ENCODE measurements at places on chromosomes 2 and 18.

DNA sequence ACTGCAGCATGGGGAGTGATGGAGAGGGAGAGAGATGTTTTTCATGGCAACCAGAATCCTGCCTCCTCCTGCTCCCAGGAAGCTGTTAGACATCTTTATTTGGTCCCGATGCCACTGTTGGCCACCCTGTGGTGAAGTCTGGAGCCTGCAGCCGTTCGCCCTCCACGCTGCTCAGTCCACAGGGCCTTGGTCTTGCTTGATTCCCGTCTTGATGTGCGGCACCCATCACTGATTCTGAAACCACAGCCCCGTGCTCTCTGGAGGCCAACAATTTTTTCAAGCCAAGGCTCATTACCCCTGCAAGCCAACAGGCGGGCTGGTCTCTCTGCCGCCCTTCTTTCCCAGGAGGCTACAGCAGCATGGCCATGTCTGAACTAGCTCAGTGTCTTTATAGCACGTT, 24.5 kb downstream of the SIGLEC15 start:
- no peaks in the 10 kb centered on the region for H3K27me3 ChIP-seq
- H3K4me3 ChIP-seq = no peak overlapping the region
- peaks cover 52% of the 10 kb centered on the region for H3K36me3 ChIP-seq
- DNase-seq = no peak
- H3K4me1 ChIP-seq = no peaks in the 10 kb centered on the region

GRCh38 chr2:100275200-100275589, 47.1 kb downstream of the LONRF2 start:
- no peaks in the 10 kb centered on the region for H3K27me3 ChIP-seq
- no peak for DNase-seq
- H3K27ac ChIP-seq = no peak overlapping the region
- H3K4me1 ChIP-seq = no peaks in the 10 kb centered on the region

DNA sequence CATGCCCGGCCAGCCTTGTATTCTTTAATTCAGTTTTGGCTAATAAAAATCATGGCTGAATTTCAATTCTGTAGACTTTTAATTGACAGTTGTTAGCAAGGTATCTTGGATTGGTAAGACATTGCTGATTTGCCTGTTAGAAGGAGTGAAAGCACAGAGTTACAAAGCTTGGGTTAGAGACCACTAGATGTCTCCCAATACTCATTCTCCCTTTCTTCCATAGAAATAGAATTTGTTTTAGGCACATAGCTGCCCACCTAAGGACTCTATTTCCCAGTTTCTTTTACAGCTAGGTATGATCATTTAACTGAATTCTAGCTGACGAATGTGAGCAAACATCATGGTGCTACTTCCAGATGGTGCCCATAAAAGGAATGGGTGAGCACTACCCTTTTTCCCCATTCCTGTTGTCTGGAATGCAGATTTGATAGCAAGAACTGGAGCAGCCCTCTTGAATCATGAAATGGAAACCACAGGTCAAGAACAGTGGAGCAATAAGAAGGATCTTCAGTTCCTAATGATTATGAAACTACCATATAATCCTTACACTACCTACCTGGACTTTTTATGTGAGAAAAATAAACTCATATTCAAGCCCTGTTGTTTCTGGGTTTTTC, 17.5 kb downstream of the PECR start:
- no peak for DNase-seq
- H3K27ac ChIP-seq = peak overlapping the region; percentile 10
- peaks cover 37% of the 10 kb centered on the region for H3K36me3 ChIP-seq
- no peak overlapping the region for H3K4me3 ChIP-seq
- H3K4me1 ChIP-seq = peaks cover 2% of the 10 kb centered on the region

- H3K4me1 ChIP-seq = peaks cover 3% of the 10 kb centered on the region
- H3K36me3 ChIP-seq = no peaks in the 10 kb centered on the region
- no peaks in the 10 kb centered on the region for H3K27me3 ChIP-seq
Observed at GRCh38 chr2:58574873-58575272, 333.7 kb upstream of the FANCL start.

GRCh38 chr2:163934131-163934530, 198.3 kb upstream of the FIGN start:
- H3K36me3 ChIP-seq = no peaks in the 10 kb centered on the region
- H3K4me3 ChIP-seq = no peak overlapping the region
- no peak for DNase-seq
- H3K27ac ChIP-seq = no peak overlapping the region

- H3K27me3 ChIP-seq = no peaks in the 10 kb centered on the region
- no peaks in the 10 kb centered on the region for H3K4me1 ChIP-seq
- DNase-seq = no peak
Observed at GRCh38 chr2:163801486-163801885, 65.7 kb upstream of the FIGN start.

DNA sequence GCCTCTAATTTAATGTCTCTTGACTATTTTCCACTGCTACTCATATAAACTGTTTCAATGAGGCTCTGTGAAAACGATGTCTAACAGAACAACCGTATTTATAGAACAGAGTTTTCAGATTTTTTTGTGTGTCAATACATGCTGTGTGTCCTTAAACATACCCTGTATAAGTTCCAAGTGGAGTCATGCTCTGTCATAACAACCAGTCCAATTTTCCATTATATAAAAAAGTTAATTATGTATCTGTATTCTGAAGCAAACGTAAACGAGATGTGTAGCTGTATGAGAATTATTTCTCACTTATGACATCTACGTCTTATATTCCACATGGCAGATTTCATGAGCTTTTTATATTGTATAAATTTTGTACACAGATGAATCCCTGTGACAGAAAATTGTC, 13.9 kb upstream of the GULP1 start:
- no peak overlapping the region for H3K4me3 ChIP-seq
- no peaks in the 10 kb centered on the region for H3K27me3 ChIP-seq
- H3K27ac ChIP-seq = no peak overlapping the region
- H3K4me1 ChIP-seq = no peaks in the 10 kb centered on the region

- no peak for DNase-seq
- H3K27me3 ChIP-seq = no peaks in the 10 kb centered on the region
- H3K27ac ChIP-seq = no peak overlapping the region
Observed at GRCh38 chr2:8648441-8649213, 33.2 kb upstream of the ID2 start.

- H3K27me3 ChIP-seq = no peaks in the 10 kb centered on the region
- no peak overlapping the region for H3K27ac ChIP-seq
- H3K36me3 ChIP-seq = peaks cover 3% of the 10 kb centered on the region
- DNase-seq = peak; percentile 38
Observed at GRCh38 chr2:28395334-28396061, 2.8 kb downstream of the FOSL2 start.

DNA sequence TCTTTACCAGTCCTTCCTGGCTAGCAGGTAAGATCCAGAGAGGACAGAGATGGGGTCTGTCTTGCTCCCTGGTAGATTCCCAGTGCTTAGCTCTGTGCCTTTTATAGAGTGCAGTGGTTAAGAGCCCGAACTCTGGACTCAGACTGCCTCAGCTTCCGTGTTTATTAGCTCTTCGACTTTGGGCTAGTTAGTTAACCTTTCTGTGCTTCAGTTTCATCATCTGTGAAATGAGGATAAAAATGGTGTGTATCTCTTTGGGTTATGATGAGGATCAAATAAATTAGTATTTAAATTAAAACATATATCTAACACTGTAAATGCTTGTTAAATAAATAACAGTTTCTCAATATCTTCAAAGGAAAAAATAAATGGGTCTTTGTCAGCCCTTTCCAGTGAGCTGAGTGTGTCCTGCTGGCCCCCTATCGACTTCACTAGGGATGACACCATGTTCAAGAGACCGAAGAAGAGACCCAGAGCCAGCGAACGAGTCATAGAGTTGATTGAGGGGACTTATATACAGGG, 38.2 kb downstream of the CERS6 start:
- DNase-seq = no peak
- no peak overlapping the region for H3K27ac ChIP-seq
- no peaks in the 10 kb centered on the region for H3K36me3 ChIP-seq

DNA sequence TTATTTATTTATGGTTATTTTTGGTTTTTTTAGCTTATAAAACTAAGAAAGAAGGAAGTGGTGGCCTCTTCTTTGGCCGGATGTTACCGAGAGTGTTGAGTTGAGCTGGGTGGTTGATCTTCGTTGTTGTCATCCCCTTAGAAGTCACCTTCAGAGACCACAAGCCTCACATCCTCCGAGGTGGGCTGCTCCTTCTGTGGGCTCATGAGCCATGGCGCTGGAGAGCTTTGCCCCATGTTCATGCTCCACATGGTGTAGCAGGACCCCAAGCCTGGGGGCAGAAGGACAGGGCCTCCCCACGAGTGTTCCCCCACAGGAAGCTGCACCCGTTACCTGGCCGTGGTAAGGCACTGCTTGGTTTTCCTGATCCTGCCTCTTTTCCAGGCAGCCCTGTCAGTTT, 23.4 kb downstream of the SNTG2 start:
- no peaks in the 10 kb centered on the region for H3K36me3 ChIP-seq
- H3K27me3 ChIP-seq = peaks cover under 1% of the 10 kb centered on the region
- peaks cover 23% of the 10 kb centered on the region for H3K4me1 ChIP-seq
- peak; percentile 62 for DNase-seq

GRCh38 chr2:128797937-128798336, 479.3 kb upstream of the HS6ST1 start:
- H3K27me3 ChIP-seq = no peaks in the 10 kb centered on the region
- H3K36me3 ChIP-seq = no peaks in the 10 kb centered on the region
- H3K27ac ChIP-seq = no peak overlapping the region
- no peak overlapping the region for H3K4me3 ChIP-seq

GRCh38 chr2:240629968-240630770, 4.9 kb downstream of the GPR35 start:
- H3K4me1 ChIP-seq = peaks cover 51% of the 10 kb centered on the region
- H3K36me3 ChIP-seq = peaks cover 8% of the 10 kb centered on the region
- H3K4me3 ChIP-seq = no peak overlapping the region
- H3K27me3 ChIP-seq = no peaks in the 10 kb centered on the region
- no peak overlapping the region for H3K27ac ChIP-seq

GRCh38 chr2:37335604-37336003, 8.8 kb upstream of the QPCT start:
- H3K4me1 ChIP-seq = no peaks in the 10 kb centered on the region
- H3K27me3 ChIP-seq = no peaks in the 10 kb centered on the region
- no peak overlapping the region for H3K4me3 ChIP-seq
- no peak for DNase-seq
- no peak overlapping the region for H3K27ac ChIP-seq

DNA sequence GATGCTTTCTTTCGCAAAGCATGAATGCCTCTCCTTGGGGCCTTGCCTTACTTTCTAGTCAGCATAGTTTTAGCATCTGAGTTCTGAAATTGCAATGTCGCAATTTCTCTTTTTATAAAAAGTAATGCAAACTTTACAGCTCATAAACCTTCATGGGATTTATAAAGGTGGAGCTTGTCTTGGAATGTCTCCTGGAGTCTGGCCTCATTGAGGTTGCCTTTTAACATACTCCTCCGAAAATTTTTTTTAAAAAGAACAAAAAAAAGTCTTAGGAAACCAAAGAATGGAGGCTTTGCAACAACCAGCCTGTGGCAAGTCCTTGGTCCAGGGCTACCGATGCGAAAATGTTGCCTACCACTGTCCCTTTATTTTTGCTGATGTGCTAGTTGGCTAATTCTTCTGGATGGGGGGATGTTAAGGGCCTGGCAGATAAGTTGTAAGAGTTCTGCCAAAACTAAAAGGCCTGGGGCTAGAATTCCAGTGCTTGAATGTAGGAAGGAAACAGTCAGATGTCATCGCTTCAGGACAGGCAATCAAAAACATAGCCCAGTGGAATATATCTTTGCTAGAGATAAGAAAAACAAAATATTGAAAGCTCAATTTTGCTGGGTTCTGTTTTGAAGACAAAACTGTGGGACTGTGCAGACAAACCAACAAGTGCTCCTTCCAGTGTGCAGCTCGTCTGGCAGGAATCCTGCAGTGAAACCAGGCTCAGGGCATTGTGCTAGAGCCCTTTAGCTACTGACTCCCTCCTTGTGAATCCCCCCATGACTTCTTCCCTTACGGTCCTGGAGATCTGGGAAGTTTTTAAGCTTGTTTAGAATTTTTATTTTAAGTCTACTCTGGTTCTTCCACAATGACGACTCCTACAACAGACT, 213.0 kb downstream of the PIEZO2 start:
- DNase-seq = no peak
- H3K4me3 ChIP-seq = no peak overlapping the region
- H3K27me3 ChIP-seq = no peaks in the 10 kb centered on the region

DNA sequence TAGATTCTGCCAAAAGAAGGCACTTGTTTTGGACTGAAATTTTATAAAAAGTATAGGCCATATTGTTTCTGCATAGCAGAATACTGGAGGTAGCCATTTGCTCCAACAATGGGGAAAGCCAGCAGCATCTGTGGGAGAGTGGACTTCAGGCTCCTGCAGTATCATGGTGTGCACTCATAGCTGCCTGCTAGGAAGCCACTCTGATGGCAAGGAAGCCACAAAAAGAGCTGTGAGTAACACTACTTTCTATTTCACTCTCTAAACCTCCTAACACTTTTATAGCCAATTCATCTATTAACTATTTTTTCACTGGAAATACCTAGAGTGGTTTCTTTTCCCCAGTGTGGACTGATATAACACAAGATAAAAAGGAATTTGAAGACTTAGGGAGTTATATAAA, 144.4 kb upstream of the KCNJ3 start:
- H3K4me3 ChIP-seq = no peak overlapping the region
- H3K27me3 ChIP-seq = no peaks in the 10 kb centered on the region
- no peaks in the 10 kb centered on the region for H3K36me3 ChIP-seq
- no peak overlapping the region for H3K27ac ChIP-seq
- no peak for DNase-seq

DNA sequence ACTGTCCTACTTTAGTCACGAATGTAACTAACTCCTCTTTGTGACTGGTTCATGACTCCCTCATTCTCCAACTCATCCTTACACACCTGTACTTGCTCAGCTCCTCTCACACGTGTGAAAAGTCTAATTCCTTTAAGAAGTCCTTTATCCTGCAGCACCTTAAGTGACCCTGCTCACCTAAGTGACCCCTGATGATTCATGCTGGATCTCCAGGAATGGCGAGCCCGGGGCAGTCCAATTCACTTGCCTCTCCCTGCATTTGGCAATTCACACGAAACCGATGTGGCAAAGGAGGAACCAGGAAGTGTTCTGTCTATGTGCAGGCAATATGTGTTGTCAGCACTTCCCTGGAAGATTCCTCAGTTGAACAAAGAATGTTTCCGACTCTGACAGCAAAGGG, 189.8 kb upstream of the NABP1 start:
- no peak overlapping the region for H3K27ac ChIP-seq
- H3K4me1 ChIP-seq = no peaks in the 10 kb centered on the region
- H3K4me3 ChIP-seq = no peak overlapping the region
- DNase-seq = no peak

DNA sequence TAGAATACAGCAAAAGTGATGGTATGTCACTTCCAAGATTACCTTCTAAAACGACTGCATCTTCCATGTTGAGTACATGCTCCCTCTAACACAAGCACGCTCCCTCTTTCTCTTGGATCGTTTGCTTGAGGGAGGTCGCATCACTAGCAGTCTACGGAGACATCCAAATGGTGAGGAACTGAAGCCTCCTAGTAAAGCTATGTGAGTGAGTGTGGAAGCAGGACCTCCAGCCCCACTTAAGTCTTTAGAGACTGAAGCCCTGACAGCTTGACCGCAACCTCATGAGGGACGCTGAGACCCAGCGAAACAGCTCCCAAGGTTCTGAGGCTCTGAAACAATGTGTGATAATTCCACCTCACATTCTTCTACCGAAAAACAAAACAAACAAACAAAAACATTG, 486.7 kb upstream of the GCFC2 start:
- no peak overlapping the region for H3K27ac ChIP-seq
- no peak for DNase-seq
- no peaks in the 10 kb centered on the region for H3K4me1 ChIP-seq
- no peaks in the 10 kb centered on the region for H3K36me3 ChIP-seq
- H3K27me3 ChIP-seq = no peaks in the 10 kb centered on the region

- no peaks in the 10 kb centered on the region for H3K36me3 ChIP-seq
- no peak overlapping the region for H3K27ac ChIP-seq
- no peak for DNase-seq
- no peak overlapping the region for H3K4me3 ChIP-seq
- no peaks in the 10 kb centered on the region for H3K4me1 ChIP-seq
Observed at GRCh38 chr18:76476665-76477561, 18.1 kb downstream of the ZNF516 start.

Measured in CD4-positive, alpha-beta T cell (primary cell).